ENCODE measurements at places on chromosomes 6 and 20.

DNA sequence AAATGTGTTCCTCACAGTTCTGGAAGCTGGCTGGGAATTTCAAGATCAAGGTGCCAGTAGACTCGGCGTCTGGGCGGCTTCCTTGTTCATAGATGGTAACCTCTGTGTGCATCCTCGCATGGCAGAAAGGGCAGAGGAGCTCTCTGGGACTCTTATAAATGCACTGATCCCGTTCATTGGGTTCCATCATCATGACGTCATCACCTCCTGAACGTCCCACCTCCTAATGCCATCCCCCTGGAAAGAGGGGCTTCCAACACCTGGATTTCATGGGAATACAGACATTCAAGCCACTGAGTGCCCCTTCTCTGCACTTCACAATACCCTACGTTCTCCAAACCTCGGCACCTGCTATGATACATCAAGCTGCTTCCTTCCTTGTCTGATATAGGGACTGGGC is 37.5 kb upstream of the THBS2 start:
- DNase-seq = no peak

DNA sequence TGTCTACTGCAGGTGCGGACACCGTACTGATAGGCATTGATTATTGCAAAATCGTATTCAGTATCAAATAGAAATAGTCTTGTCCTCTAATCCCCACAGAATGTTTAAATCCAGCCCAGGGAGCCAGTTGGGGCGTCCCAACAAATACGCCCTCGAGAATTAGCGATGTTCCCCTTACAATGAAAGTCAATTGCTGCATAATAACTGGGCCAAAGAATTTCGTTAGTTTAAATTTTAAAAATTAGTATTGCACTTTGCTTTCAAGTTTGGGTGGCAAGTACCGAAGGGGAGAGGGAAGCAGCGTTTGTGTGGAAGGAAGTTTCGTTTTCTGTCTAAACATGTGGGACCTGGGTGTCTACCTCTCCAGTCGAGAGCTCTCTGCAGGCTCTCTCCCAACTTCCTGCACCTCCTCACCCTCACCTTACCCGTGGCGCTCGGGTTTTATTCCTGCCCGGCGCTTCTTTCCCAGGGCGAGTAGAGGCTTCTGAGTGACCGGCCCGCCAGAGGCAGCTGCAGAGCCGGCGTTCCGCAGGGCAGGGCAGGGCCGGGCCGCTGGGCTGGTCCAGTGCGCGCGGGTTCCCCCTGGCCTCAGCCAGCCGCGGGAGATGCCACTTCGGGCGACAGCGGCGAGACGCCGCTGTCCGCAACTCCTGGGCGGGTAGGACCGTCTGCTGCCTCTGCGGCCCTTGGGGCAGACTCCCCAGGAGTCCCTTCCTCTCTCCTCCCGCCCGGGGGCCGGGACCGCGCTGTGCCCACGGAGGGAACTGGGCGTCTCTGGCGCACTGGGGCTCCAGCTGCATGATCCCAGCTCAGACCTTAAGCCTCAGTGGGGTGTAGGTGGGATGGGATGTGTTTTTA is 862 bp upstream of the TFAP2C start:
- DNase-seq = no peak

- no peak for DNase-seq
Measured at GRCh38 chr6:149218471-149218870, 99.0 kb upstream of the TAB2 start.

DNA sequence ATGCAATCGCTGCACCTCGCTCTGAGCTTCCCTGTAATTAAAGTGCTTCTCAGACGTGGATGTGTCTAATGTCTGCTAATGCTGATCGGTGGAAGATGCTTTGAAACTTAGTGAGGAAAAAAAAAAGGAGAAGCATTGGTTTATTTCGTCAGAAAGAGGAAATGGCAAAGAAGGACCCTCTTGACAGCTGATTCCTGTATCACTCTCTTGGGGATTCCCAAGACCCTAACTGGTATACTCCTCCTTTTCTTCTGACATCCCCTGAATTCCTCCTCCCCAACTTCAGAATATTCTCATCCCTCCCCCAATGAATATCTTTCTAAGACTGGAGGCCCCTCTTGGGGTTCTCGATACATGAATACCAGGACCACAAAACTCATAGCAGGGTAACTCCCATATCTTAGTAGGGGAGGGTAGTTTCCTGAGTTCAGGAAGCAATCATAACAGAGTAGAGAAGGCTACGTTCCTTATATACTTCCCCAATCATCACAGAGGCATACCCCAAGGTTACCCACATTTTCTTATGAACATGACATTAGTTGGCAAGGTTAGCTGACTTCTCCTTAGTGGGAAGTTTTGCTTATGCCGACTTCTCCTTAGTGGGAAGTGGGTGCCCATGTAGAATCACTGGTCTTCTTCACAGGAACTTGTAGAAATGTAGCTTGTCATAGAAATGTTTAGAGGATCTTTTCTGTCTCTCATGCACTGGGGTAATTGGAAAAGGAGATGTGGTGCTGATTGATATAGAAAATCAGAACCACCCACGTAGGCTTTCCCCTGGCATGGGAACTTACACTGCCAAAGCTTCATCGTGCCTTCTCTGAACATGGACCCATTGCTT is 63.8 kb upstream of the ATXN1 start:
- no peak for DNase-seq

GRCh38 chr6:7414811-7415210 is 25.2 kb downstream of the RIOK1 start:
- no peak for DNase-seq

GRCh38 chr20:44600758-44601201 is 18.4 kb downstream of the PKIG start:
- no peak for DNase-seq
